ENCODE measurements at places on chromosomes 4 and X. TPM values are rescaled to one million over a fixed set of nuclear protein-coding genes. Genes with fewer than 3 reads are reported as not detected.

Gene MAGEB2
- total RNA-seq: not detected

Gene MAGEA2B
- not detected for total RNA-seq

Gene ZFYVE28
- total RNA-seq: 6.2 TPM

Gene SLC49A3
- not detected for total RNA-seq

Gene PRAF2
- 14.8 TPM for total RNA-seq

Gene SLC7A11
- total RNA-seq: 3.2 TPM

Gene MAGEA9B
- total RNA-seq: not detected

Gene CCDC149
- total RNA-seq: not detected

Gene MTMR8
- total RNA-seq: 3.5 TPM

Gene ZDHHC15
- 0.17 TPM for total RNA-seq

Gene TCEAL6
- not detected for total RNA-seq

Gene PRDM8
- total RNA-seq: 0.29 TPM

Gene UGT8
- total RNA-seq: not detected

Gene MBNL3
- 15.8 TPM for total RNA-seq

Gene IL21
- 49.9 TPM for total RNA-seq

Gene FGFBP2
- total RNA-seq: not detected

Gene HNRNPDL
- 267 TPM for total RNA-seq

Gene ELK1
- 58.1 TPM for total RNA-seq

Gene NXF2
- total RNA-seq: not detected

Gene SH3TC1
- 17.9 TPM for total RNA-seq

Gene SORBS2
- not detected for total RNA-seq

Gene MCF2
- 0.07 TPM for total RNA-seq

Gene RIBC1
- 0.67 TPM for total RNA-seq

Gene DUSP21
- total RNA-seq: not detected

Gene ADH1A
- not detected for total RNA-seq

Gene RHOXF1
- not detected for total RNA-seq

Gene SYTL5
- not detected for total RNA-seq

Gene CENPVL2
- total RNA-seq: not detected

Gene TECRL
- not detected for total RNA-seq

All from activated naive CD4-positive, alpha-beta T cell treated with anti-CD3 and anti-CD28 coated beads for 36 hours (primary cell).